ENCODE measurements at places on chromosomes 13 and 19.

DNA sequence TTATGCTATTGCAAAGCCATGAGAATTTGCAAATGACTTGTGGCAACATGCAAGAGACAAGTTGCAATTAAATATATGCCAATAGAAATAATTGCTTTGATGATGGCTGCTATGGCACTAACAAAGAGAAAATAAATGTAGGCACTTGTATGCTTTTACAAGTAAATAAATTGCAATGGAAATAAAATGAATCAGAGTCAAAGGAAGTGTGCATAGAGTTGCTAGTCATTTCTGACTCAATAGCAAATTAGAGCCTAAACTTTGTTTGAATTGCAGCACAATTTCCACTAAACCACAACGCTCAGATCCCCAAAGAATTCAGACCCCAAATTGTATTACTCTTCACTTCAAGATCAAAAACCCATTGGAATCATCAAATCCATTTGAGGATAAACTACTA lies 792.1 kb upstream of the ARGLU1 start:
- DNase-seq: no peak

GRCh38 chr19:5218255-5218855 lies 122.3 kb downstream of the PTPRS start:
- no peak for DNase-seq

GRCh38 chr13:29021311-29021710 lies 201.2 kb downstream of the MTUS2 start:
- DNase-seq: no peak

DNA sequence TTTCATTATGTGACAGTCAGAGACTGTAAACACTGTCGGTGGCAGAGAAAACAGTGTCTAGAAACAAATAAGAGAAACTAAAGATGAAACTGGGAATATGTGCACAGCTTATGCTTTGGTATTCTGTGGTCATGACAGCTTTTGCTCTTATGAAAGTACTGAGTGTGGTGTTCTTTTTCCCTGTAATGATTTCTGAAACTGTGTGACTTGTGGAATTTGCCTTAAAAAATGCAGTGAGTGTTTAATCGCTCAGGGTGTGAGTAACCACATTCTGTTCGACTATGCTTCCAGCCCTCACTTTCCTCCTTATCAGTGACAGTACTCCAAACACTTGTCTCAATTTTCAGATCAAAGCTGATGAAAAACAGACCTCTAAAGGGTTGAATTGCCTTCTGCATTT lies 66.9 kb upstream of the DIAPH3 start:
- DNase-seq: no peak

DNA sequence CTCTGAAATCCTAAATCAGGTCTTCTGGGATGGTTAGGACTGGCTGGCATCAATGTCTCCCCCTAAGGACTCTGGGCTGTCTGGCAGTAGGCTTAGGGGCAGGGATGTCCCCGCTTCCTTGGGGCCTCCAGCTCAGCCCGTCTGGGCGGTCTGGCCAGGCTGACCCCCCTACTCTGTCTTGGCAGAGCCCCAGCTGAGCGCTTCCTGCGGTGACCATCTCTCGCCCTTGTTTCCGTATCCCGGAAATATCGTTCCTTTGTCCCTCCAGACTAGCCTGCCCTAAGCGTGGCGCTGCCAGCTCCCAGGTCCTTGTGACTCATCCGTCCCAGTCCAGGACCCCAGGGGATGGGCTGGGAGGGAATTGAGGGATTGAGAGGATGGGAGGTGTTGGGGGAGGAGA lies 11.3 kb downstream of the GTPBP3 start:
- peak; percentile 54 for DNase-seq

GRCh38 chr19:55304279-55304978 lies 20.6 kb downstream of the BRSK1 start:
- DNase-seq: peak; percentile 81

DNA sequence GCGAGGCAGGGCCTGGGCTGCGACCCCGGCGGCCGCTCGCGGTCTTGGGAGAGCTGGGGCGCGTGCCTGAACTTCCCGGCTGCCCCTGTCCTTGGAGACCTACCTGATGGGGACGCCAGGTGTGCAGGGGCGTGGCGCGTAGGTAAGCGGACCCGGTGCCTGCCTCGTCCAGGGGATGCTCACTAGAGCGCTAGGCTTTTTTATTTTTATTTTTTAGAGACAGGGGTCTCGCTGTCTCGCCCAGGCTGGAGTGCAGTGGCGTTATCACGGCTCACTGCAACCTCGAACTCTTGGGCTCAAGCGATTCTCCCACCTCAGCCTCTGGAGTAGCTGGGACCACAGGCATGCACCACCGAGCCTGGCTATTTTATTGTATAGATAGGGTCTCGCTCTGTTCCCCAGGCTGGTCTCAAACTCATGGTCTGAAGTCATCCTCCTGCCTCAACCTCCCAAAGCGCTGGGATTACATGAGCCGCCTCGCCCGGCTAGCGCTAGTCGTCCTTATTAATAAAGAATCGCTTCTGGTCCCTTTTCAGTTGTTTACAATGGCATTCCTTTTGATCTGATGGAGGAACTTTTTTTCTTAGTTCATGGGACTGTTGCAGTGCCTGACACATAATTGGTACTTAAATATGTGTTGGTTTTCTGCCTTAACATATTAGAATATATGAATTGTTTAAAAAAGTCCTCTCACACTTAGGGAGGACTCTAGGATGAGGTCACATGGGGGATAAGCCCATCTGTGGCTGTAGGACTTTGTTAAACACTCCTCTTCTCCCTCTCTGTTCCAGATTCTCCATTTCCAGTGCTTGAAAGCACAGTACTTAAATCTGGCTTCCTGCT lies 812 bp downstream of the DPY19L3 start:
- peak; percentile 76 for DNase-seq

GRCh38 chr19:49848938-49849337 lies 2.0 kb upstream of the PTOV1 start:
- DNase-seq: no peak

- DNase-seq: no peak
Measured at GRCh38 chr13:74825152-74825937, 656.6 kb downstream of the TBC1D4 start.

DNA sequence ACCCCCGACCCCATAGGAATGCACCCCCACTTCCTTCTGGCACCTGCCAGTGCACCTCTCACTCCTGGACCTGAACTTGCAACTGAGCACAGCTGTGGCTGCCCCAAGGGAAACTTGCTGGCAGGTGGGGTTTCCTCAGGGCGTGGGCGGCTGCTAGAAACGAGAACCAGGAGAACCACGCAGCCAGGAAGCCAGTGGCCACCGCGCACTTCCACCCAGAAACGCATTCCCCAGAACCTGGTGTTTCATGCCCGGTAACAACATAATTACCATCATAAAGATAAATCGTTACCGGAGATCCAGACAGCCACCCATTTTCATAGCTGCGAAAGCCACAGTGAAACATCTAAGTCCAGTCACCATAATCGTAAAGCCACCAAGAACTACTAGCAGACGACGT lies 75.2 kb upstream of the C13orf46 start:
- DNase-seq: no peak

- no peak for DNase-seq
Measured at GRCh38 chr19:19205416-19206410, 2.5 kb upstream of the NR2C2AP start.

DNA sequence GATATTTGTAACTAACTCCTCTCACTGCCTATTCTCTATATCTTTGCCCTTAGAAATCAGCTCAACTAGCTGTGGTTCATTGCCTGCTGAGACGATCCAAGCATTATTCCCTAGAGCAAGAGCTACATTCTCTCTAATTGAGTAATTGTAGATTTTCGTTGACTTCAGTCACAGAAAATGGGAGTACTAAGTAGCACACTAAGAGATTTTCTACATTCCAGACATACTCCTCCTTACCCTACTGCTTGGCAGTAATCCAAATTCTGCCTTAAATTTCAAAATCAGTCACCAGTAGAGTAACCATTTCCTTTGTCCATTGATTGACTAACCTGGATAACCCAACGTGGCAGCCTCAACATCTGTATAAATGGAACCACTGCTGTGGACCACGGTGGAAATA lies 1786.8 kb downstream of the SLITRK5 start:
- DNase-seq: no peak

DNA sequence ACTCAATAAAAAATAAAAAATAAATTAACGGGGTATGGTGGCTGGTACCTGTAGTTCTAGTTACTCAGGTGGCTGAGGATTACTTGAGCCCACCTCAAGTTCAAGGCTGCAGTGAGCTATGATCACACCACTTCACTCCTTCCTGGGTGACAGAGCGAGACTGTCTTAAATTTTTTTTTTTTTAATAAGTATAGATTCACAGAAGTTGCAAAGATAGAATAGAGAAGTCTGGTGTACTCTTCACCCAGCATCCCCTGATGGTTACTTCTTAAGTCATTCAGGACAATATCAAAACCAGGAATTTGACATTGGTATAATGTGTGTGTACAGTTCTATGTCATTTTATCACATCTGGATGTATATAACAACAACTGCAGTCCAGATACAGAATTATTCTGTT lies 7.7 kb upstream of the CD22 start:
- DNase-seq: no peak

DNA sequence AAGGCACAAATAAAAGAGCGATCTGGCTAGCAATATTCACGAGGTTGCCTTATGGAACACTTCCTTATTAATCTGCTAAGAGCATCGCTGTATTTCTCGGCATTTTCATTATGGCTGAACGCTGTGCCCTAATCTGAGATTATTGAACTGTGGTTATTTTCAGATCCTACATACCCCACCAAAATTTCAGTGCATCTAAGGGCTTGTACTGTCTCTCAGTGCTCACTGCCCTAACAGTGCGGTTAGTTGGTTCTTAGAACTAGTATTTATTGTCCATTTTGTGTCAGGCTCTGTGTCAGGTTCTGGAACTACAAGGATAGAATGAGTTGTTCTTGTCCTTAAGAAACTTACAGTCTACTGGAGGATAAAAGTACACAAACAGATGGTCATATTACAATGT lies 51.6 kb downstream of the FLT3 start:
- DNase-seq: no peak

GRCh38 chr19:40442328-40443130 lies 1.6 kb downstream of the SERTAD3 start:
- DNase-seq: no peak

- DNase-seq: no peak
Measured at GRCh38 chr19:16581971-16582343, 9.7 kb upstream of the SLC35E1 start.

DNA sequence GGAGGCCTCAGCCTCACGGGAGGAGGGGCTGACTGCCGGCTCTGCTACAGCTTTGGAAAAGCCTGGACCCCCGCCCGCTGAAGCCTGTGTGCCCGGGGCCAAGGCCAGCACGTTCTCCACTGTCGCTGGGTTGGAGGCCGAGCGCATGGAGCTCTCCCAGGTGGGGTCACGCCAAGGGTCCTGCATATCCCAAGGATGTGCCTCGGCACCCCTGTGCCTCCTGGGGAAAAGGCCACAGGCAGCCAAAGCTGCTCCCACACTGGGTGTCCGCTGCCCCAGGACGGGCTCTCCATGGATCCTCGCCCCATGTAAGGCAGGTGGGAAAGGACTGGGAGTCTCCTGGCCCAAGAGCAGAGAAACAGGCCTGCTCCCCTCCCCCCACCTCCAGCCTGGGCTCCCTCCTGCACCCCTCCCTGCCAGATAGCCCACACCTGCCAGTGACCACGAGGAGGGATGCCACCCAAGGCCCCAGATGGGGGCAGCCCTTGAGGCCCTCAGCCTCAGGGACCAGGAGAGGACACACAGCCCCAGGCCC lies 64.0 kb downstream of the MLLT1 start:
- DNase-seq: no peak

- DNase-seq: no peak
Measured at GRCh38 chr19:7997809-7998480, 7.5 kb downstream of the ELAVL1 start.

DNA sequence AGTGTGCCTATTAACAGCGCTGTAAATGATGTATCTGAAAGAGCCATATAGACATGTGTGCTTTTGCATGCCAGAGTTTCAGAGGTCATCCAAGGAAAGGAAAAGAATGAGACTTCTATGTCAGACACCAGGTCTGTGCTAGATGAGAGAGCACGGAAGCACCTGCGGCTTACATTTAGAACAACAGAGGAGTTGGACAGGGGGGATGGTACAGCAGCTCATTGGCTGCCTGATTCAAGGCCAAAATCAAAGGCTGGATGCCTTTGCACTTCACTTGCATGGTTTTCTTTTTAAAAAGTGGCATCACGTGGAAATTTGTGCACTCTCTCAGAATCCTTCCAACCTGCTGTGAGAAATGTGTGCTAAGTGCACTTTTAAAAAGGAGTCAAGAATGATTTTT lies 32.8 kb upstream of the AMER2 start:
- DNase-seq: no peak

- DNase-seq: peak; percentile 80
Measured at GRCh38 chr19:7326105-7326877, 22.4 kb upstream of the ARHGEF18 start.

DNA sequence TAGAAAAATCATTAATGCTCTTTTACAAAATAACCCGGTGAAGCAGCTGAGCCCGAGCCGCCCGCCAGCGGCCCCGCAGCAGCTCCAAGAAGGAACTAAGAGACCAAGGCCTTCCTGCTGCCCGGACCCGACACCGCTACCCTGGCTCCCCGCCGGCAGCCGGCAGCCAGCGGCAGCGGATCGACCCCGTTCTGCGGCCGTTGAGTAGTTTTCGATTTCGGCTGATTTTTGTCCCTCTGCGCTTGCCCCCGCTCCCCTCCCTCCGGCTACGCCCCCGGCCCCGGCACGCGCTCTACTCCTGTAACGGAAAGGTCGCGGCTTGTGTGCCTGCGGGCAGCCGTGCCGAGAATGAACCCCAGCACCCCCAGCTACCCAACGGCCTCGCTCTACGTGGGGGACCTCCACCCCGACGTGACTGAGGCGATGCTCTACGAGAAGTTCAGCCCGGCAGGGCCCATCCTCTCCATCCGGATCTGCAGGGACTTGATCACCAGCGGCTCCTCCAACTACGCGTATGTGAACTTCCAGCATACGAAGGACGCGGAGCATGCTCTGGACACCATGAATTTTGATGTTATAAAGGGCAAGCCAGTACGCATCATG lies at the start of gene PABPC3:
Gene PABPC3 (plus strand): TSS at position 286 of the 603 bp plus-strand sequence. CDS start 63 bp downstream, at position 349.
- DNase-seq: peak; percentile 23

All from WTC11 (cell line).